Cerebellum (tissue), 4 donors: ENCODE measurements at places on chromosomes 12 and 14.

GRCh38 chr12:42426746-42427145 is 100.8 kb downstream of the PPHLN1 start:
- no peak for DNase-seq

GRCh38 chr12:130621696-130622298 is 94.3 kb downstream of the RIMBP2 start:
- DNase-seq, result no peak

GRCh38 chr14:101018561-101019290 is 115.2 kb upstream of the RTL1 start:
- DNase-seq, result no peak

DNA sequence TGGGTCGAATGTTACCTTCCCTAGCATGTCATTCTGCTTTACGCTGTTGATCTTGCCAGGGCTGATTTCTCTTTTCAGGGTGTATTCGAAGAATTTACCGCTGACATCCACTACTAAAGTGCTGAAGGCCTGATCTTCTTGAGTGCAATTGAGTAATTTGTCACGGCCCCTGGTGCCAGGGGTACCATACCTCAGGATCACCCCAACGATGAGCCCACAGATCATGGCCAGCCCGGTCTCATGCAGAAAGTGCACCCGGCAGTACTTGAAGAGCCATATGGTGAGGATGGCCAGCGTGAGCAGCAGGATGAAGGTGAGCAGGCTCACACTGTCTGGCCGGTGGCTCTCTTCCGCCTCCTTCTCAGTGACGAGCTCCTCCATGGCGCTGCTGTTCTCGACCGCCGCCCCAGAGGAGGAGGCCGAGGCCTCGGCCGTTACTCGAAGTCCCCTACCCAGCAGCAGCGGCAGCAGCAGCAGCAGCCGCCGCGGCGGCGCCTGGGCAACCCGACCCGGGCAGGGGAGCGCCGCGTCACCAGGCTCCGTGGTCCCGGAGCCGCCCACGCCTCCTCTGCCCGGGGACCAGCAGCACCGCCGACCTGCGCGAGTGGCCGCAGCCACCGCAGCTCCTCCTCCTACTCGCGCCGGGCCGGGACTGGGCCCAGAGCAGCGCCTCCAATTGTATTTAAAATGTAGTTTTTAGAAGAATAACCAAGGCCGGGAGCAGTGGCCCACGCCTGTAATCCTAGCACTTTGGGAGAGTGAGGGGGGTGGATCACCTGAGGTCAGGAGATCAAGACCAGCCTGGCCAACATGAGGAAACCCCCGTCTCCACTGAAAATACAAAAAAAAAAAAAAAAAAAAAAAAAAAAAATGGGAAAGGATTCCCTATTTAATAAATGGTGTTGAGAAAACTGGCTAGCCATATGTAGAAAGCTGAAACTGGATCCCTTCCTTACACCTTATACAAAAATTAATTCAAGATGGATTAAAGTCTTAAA is 58.5 kb upstream of the TMPO start:
- DNase-seq, result peak; percentile 45

- no peak for DNase-seq
Measured at GRCh38 chr14:98798099-98798498, 473.9 kb downstream of the BCL11B start.

GRCh38 chr12:26101350-26101734 is 23.5 kb downstream of the BHLHE41 start:
- no peak for DNase-seq

GRCh38 chr14:71487449-71487848 is 444.8 kb upstream of the RGS6 start:
- no peak for DNase-seq

- DNase-seq, result no peak
Measured at GRCh38 chr12:66163289-66163688, 6.5 kb downstream of the TMBIM4 start.
